ENCODE measurements at places on chromosomes 2 and 18.

- DNase-seq = peak; percentile 23
These were observed 39.2 kb downstream of the MREG start for GRCh38 chr2:215973954-215974699.

- no peak for DNase-seq
These were observed 24.0 kb downstream of the CFAP210 start for GRCh38 chr2:169670215-169670651.

GRCh38 chr18:34659579-34660517, 50.2 kb upstream of the DTNA start:
- peak; percentile 91 for DNase-seq

DNA sequence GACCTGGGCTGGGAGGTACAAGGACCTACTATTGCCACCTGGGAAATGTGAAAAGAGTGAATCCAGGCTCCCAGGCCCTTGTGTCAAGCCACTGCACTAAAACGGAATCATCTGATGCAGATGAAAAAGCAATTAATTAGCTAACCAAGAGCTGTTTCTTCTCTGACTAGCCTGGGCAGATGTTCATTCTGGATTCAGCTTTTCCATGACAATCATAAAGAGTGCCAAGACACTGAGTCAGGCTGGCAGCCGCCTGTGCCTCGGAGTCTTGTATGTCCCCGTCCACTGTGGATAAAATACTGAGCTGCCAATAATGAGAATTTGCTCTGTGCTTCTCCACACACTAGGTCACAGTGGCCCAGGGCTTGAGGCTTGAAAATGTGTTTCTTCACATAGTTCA, 21.7 kb upstream of the LCLAT1 start:
- DNase-seq = peak; percentile 82

DNA sequence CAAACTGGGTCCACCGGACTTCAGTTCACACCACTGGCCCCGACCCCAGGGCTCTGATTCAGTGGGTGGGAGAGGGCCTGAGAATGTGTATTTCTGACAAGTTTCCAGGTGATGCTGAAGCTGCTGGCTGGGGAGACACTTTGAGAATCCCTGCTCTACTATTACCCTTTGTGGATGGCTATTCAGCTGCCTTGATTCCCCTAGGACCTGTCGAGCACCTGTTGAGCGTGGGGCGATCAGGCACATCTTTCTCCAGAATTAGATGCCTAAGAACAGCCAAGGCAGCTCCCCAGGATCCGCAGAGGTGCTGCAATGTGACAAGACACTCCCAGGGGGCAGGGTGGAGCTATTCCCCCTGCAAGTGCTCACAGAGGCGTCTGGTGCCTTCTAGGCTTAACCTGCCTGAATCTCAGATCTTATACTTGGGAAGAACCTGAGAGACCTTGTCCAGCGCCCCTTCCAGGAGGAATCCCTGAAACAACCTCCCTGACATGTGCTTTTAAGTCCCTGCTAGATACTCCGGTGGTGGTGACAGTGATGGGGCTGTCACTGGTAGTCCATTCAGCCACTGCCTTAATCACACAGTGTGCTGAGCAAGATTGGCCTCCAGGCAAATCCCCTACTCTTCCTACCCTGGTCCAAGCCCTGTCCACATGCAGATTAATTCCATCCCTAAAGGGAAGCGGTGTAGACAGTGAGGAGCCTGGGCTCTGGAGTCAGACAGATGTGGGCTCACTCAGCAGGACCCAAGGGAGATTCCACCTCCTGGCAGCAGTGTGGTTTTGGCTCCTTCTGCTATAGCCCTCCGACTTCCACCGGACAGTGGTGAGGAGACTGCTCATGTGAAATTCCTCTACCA, 43.4 kb upstream of the OTOF start:
- no peak for DNase-seq

DNA sequence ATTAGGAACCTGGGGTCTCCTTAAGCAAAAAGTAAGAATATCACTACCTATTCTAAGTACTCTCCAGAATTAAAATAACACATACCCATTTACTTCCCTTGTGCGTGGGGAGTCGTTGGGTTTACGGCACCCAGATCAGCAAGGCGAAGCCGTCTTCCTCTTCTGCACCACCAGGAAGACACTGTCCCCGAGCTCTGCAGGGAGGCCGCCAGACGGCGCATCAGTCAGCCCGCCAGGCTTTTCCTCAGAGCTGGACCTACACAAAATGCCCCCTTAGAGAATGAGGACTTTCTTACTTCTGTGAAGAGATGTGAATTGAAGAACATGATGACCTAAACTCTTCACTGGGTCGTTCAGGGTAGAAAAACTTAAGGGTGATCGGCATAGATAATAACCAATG, 526.5 kb downstream of the GALR1 start:
- no peak for DNase-seq

DNA sequence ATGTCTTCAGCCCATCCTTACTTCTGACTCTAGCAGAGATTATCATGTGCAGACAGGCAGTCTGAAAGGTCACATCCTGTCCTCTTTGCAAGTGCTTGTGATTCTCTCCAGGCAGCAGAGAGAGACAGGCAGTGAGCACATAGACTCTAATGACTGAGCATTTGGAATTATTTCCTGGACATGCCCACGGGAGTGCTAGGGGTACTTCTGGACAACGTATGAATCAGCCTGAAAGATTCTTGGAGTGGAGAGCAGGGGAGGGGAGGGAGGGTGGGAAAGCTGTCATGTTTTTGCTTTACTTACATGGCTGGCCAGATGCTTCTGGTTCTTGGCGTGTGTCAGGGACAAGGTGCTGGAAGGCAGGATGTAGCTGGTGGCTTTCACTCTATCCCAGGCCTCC, 150.6 kb downstream of the RIF1 start:
- DNase-seq = peak; percentile 48

GRCh38 chr2:67312871-67313270, 84.3 kb upstream of the ETAA1 start:
- DNase-seq = no peak

DNA sequence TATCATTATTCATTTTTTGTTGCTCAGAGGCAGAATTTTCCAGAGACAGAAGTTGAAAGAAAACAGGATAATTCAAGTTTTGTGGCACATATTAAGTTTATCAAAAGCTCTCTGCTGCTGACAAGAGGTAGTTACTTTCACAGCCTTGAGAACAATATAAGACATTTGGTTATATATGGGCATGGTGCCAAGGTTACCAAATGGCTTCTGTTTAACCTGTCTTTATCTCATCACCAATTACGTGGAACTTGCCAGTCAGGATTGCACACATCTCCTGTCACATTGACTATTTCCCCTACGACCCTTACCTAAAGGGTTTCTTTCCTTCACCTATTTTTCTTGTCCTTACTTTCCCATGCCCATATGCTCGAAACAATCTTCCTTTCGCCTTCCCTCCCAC, 35.9 kb downstream of the KLF7 start:
- no peak for DNase-seq

DNA sequence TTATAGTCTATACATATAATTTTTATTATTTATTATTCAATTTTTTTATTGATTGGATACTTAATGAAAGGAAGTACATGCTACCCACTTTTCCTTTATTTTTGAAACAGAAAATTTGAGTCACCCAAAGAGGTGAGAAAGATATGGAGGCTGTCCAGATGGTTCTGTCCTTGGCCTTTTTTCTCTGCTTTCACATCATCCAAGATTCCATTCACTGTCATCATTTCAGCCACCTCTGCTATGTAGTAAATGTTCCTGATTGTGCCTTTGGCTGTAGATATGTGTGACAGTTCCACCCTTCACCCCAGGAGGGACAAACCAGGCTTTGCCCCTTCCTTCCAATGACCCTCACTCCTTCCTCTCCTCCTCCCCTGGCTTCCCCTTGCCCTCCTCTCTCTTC, 675.7 kb upstream of the ID2 start:
- no peak for DNase-seq

GRCh38 chr18:48548011-48548771, 9.4 kb downstream of the CTIF start:
- peak; percentile 47 for DNase-seq

- no peak for DNase-seq
These were observed 30.1 kb downstream of the EIF2AK3 start for GRCh38 chr2:88597168-88597567.

DNA sequence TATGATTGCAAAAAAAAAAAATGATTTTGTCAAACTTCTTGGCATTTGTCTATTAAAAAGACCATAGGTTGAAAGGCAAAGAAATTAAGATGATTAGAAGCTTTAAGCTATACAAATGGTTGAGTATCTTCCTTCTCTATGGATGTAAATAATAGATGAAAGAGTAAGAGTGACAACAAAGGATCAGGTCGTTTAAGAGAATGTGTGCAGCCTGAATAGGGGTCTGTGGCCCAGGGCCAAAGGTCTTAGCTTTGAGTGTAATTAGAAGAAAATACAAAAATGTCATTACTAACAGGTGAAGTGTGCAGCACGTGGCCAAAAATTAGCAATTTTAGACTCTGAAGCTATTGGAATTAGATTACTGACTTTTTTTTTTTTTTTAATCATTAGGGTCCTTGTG, 122.4 kb downstream of the GREB1L start:
- DNase-seq = no peak

DNA sequence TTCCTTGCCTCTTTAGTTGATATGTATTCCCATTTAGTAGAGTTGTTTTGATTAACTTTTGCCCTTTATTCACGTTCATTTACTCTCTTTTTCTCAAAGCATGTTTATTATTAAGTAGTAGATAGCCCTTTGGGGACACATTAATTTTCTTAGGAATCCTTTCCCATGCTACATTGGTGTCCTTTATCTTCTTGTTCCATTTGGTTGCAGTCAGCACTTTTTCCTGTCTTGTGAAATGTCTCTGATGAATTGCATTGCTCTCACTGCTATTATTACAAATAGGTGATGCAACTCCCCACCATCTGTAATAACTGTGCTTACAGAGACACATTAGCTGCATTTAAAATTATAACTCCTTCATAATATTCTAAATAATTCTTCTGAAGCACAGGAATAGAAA, 428.5 kb upstream of the CNTNAP5 start:
- no peak for DNase-seq

DNA sequence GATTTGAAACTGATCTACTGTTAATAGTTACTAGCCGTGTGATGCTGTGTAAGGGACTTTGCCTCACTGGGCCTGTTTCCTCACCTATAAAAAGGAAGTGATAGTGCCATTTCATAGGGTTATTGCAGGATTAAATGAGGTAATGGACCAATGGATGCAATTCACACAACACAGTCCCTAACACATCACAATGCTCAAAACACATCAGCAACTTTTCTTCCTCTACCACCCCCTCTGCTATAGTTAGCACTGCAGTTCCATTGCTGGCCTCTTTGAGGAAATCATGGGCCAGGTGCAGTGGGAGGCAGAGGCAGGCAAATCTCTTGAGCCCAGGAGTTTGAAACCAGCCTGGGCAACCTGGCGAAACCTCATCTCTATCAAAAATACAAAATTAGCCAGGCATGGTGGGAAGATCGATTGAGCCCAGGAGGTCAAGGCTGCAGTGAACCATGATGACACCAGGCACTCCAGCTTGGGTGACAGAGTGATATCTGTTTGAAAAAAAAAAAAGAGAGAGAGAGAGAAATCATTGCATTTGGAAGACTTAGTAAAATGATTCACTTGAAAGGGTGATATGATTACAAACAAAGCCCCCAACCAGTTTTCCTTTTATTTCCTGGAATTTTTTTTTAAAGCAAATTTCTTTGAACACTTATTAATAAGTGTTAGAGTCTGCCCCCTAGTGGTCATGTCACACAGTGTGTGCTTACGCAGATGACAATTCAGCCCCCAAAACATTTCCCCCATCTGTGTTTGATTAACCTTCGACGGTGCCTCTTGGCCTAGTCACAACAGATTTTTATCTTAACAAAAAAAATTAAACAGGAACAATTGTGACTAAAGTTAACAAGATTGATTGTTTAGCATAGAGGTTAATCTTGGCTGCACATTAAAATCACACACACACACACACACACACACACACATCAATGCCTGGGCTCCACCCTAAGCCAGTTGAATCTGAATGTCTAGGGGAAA, 88.6 kb upstream of the BCL11A start:
- peak; percentile 13 for DNase-seq

- no peak for DNase-seq
These were observed 63.4 kb downstream of the AFTPH start for GRCh38 chr2:64587561-64587960.

- DNase-seq = no peak
These were observed at the start of gene IL1RL2 for GRCh38 chr2:102186791-102187495. Gene IL1RL2 (plus strand): TSS chr2:102187023. CDS start chr2:102187868, 845 bp downstream.

GRCh38 chr2:38192976-38193375, 117.0 kb upstream of the CYP1B1 start:
- no peak for DNase-seq

DNA sequence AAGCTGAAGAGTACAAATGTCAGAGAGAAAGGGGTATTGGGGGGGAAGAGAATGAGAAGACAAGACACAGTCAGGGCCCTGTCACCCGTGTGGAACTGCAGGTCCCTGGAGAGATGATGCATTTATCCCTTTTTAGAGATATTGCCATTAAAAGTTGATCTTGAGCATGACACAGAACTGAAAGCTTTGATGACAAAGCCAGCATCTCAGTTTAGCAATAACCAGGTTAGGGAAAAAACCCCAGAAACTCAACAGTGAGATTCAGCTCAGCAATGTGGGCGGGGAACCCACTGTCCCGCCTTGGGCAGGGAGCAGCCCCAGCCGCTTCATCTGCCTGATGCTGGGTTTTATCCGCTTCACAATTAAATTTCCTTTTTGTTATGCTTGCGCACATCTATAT, 181.1 kb downstream of the NEDD4L start:
- no peak for DNase-seq

DNA sequence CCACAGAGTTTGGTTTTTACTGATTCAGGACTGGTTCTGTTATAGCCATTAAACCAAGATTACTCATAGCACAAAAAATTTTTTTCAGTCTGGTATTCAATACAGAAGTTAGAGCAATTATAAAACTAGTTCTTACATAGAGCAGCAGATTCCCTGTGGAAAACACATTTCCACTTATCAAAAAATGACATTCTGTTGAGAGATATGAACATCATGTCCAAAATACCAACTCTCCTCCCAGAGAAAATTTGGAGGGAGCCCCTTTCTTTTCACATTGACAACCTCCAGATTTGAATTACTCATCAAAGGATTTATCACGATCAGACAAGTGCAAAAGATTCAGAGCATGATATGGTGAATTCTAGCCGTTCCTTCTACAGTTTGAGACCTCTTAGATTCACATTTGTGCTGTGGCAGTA, 126.8 kb upstream of the SERPINE2 start:
- DNase-seq = no peak

GRCh38 chr18:51195451-51196117, 1.9 kb downstream of the MEX3C start:
- DNase-seq = peak; percentile 3

DNA sequence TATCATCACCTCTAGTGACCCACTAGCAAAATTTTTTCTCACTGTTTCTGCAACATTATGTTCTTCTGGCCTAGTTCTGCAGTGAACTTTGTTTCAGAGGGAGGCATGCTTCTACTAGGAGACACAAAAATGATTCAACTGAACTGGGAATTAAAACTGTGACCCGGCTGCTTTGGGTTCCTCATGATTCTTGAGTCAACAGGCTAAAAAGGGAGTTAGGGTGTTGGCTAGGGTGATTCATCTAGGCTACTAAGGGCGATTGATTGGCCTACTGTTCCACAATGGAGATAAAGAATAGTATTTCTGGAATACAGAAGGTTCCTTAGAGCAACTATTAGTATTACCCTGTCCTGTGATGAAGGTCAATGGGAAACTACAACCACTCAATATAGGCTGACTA, 179.5 kb downstream of the PPP1R1C start:
- DNase-seq = peak; percentile 85

All from stromal cell of bone marrow (primary cell).